NCI-H146 (cell line): ENCODE measurements at places on chromosomes 7 and 10.

DNA sequence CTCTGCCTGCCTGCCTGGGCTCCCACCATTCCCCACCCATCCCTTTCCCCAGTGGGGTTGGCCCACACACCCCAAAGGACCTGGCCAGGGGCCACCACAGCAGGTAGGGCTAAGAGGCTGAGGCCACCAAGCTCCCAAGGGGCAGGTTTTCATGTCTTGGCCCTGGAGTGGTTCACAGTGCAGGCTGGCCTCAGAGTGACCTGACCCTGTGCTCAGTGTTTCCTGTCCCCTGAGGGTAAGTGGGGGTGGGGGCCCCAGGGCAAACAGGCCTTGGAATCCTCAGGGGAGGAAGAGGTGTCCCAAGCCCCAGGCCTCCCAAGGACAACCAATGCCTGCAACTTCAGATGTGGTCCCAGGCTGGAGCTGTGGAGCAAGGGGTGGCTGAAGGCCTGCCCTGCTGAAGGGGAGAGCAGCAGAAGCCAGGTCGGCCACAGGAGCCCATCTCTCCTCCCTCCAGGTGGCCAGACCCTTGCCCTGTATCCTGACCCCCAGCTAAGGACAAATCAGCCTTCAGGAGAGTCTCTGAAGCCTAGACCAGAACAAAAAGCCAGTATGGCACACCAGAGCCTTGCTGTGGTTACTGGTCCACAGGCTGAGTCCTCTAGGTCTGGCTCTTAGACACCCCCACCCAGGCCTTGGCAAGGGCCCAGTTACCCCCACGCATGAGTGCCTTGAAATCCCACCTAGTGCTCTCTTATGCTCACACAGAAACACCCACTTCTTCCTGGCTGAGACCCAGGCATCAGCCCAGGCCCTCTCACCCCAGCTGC, 27.6 kb downstream of the POLL start:
- DNase-seq = no peak

DNA sequence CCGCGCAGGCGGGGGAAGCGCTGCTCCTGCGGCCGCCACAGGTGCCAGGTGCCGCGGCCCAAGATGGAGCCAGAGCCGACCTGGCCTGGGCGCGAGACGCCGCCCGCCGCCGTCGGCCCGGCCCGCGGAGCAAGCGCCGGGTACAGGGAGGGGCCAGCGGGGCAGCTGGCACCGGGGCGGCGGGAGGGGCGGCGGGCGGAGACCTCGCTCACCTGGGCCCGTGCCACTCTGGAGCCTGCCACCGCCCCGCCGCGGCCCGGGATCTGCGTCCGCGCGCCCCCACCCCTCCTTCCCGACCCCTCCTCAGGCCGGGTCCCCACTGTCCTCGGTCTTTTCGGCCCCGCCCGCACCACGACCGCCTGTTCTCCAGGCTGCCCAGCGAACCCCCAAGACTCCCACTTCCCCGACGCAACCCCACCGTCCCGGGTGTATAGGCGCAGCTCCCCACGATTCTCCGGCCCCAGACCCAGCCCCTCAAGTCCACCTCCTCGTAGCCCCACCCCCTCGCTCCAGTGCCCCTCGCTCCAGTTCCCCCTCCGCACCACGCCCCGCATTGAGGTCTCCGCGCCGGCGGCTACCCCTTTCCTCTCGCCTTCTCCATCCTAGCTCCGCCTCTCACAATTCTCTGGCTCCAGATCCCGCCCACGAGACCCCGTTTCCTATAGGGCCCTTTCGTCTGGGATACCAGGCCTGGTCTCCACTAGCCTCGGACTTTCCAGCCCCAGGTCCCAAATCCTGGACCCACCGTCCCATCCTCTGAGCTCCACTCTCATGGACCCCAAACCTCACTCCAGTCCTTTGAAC, at the start of gene GPRIN2:
Gene GPRIN2 (minus strand): TSS at position 144 of the 804 bp plus-strand sequence. CDS start 5,922 bp downstream, outside the sequence.
- DNase-seq = no peak

- DNase-seq = no peak
Observed at GRCh38 chr10:986137-986825, 2.0 kb upstream of the GTPBP4 start.

- DNase-seq = no peak
Observed at GRCh38 chr7:81110673-81111072, 191.8 kb upstream of the SEMA3C start.

DNA sequence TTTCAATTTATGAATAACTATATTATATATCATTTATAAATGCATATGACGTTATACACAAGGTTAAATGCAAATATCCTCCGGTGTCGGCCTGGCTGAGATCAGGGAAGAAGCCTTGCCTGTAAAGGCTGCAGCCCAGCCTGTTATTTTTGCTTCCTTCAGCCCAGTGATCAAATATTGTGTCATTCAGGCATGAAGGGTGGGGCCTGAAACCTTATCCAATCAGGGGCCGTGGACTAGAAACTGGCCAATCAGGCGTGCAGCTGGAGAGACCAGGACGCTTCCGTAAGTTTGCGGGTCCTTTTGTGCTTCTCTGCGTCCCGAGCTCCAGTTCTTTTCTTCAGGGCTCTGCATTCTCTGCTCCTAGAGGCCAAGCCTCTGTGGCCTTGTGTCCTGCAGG, at the start of gene ZNF722:
Gene ZNF722 (plus strand): TSS at position 301 of the 400 bp plus-strand sequence. CDS start 113 bp downstream, outside the sequence.
- DNase-seq = no peak

DNA sequence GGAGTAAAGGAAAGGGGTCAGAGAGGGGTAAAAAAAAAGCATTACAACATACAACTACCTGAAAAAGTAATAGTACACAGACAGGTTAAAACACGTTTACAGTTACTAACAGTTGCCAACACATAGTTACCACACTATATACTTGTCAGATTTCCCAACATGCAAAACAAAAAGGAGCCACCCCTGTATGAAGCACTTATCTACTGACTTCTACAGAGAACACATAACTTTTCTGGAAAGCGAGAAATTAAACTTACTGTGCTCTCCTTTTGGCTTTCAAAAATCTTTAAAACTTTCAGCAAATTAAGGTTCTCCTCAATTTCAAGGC, 2.1 kb downstream of the ABI1 start:
- DNase-seq = no peak

DNA sequence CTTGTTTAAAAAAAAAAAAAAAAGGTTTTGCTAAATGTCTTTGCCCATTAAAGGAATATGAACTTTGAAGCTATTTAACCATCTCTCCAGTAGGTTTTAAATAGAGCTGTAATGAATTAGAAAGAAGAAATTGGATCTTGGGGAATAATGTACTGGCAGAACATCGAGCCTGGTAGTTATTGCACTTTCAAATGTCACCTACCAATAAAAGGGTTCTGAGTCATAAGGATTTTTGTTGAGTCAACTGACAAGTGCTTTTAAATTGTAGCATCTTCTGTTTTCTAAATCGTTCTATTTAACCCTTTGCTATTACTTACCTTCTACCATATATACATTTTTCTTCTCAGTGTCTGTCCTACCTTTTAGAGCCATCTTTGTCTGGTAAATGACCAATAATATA, 10.7 kb downstream of the CUTC start:
- DNase-seq = no peak

GRCh38 chr7:73918926-73919693, 58.2 kb downstream of the TMEM270 start:
- no peak for DNase-seq

GRCh38 chr10:47214520-47214919, 85.5 kb upstream of the GDF10 start:
- DNase-seq = no peak

DNA sequence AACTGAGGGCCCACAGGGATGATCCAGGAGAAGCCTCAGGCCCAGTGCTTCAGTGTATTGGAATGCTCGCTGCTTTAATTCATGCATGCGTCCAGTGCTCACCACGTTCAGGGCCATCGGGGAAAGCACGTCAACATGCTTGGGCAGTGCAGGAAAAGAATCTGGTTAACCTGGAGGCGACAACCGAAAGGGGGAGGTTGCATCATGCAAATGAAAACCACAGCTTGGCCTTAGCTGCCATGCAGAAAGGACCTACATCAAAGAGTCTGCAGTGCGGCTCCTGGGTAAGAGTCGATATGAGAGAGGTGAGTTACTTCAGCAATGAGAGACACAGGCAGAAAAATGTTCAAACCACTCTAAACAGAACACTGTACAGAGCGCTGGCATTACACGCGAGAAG, 440.1 kb downstream of the KCNMA1 start:
- DNase-seq = no peak

DNA sequence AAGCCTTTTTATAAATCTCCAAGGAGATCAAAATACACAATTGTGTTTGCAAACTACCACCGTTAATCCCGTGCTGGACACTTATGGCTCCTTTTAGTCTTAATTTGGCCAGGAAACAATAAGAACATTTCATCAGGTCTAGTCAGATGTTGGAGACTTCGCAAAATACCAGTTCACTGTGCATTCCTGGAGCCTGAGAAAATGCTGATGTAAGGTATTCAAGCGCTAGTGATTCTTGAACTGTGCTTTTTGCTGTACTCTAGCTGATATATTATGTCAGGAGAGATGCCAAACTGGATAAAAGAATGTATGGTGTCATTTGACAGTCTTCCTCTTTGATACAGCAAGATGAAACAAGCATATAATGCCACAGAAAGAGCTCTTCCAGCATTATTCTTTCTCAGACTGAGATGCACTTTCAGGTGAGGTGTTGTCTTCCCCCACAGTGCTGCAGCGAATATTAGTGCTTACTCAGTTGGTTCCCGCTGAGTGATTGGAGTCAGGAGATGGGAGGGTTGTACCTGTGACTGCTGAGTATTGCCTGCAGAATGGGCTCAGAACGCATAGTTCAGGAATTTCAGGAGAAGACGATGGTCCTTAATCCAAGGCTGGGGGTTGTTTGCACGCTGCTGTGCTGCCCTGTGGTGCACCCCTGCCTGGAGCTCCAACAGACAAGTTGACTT, 59.2 kb downstream of the OGDH start:
- DNase-seq = no peak

GRCh38 chr10:125641398-125641797, 41.6 kb downstream of the TEX36 start:
- no peak for DNase-seq

DNA sequence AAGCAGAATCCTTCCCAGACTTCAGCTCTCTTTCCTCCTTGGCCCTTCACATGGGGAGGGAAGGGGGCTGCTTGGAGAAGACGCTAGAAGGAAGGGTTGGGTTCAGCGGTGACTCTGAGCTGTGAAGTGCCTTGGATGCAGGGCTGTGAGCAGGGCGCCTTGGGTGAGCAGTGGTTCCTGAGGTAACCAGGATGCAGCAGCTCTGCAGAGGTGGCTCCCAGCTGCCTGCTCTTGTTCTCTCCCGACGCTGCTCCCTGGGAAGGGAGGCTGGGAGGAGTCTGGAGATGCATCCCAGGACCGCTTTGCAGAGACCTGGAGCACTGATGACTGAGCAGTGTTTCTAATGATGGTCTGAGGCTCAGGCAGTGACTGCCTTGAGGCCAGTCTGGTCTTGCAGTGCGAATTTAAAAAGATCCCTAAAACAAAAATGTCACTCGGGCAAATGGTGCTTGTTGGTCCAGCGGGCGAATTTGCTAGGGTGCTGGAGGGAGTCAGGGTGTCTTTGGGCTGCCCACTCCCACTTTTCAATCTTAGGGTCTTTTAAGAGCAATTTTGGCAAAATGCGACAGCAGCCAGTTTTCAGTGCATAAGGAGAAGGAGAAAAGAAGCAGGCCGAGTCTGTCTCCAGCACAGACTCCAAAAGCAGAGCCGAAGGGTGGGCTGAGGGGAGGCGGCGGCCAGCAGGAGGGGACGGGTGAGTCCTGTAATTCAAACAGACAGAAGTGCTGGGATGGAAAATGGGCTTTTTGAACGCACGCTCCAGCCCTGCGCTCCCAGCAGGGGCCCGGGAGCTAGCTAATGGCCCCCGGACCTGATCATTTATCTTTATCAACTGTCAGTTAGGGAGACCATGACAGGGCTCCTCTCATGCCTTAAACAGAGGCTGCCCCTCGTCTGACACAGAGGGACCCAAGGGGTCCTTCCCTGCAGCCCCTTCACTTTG, 191.2 kb upstream of the SHH start:
- no peak for DNase-seq

GRCh38 chr7:7803715-7804178, 85.3 kb upstream of the RPA3 start:
- DNase-seq = no peak

- no peak for DNase-seq
Observed at GRCh38 chr10:119980956-119981750, 88.6 kb downstream of the SEC23IP start.

GRCh38 chr10:84238909-84239308, 2.4 kb downstream of the LRIT1 start:
- no peak for DNase-seq

DNA sequence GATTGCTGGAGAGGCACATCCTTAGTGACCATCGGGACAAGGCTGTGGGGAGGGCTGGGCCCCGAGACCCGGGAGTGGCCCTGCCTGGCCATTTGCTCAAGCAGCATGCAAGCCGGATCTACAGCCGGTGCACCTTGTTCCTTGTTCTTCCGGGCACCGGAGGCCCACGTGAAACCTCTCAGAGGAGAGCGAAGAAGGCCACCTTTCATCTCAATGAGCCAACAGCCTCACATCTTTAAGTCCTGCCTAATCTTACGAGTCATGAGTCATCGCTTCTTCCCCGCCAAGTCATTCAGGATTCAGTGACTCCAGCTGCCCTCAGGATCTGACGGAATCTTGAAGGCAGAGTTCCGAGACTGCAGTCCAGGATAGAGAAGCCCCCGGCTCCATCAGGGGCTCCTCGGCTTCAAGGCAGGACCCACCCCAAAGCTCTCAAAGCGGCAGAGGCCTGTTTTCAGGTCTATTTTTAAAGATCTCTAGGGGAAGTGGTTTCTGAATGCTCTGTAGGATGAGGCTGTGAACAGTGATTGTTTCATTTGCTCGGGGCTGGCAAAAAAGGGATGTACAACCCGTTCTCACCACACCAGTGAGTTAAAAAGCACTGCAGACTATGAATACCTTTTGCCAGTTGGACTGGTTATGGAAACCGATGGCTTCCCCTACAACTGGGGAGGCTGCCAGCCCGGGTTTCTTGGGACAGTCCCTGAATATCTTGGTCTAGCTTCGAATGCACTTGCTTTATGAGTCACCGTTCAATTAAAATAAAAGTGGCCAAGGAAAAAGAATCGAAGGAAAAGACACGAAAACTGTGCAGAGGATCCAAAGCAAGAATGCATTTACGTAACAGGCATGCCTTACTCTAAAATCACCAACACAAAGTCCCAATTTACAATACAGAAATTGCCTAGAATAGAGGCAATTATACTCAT, 57.2 kb upstream of the ECHDC3 start:
- no peak for DNase-seq

- DNase-seq = no peak
Observed at GRCh38 chr10:70557086-70557845, 45.3 kb downstream of the PRF1 start.

DNA sequence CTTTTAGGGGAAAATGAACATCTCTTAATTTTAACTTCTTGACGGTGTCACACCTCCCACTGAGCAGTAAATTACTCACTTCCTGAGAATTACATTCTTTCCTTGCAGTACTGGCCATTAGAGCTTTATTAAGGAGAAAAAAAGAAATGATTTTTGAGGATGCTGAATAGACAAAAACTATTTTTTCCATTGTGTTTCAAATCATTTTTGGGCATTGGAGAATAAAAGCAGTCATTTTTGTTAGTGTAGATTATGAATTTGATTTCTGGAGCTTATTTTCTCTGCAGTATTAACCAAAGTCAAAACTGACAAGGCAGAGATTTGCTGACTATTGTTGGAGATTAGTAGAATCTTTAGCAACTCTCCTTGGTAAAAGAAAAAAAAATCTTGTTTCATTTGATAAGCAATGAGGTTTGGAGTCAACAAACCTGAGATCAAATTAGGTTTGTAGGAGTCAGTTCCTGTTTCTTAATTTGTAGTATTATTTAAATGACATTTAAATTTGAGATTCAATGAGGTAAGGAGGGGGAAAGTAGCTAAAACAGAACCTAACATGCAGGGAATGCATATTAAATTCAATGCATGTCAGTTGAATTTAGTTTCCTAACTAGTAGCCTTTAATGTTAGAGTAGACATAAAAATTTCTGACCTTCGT, 70.6 kb downstream of the AP3M1 start:
- no peak for DNase-seq

- DNase-seq = no peak
Observed at GRCh38 chr7:128157906-128158305, 83.2 kb upstream of the LEP start.
